SJCRH30 (cell line): ENCODE measurements at places on chromosomes 2 and 18. TPM values are rescaled to one million over a fixed set of nuclear protein-coding genes. Genes with fewer than 3 reads are reported as not detected.
A peak's percentile ranks its signal among the peaks of the same experiment; 100 is the strongest.

DNA sequence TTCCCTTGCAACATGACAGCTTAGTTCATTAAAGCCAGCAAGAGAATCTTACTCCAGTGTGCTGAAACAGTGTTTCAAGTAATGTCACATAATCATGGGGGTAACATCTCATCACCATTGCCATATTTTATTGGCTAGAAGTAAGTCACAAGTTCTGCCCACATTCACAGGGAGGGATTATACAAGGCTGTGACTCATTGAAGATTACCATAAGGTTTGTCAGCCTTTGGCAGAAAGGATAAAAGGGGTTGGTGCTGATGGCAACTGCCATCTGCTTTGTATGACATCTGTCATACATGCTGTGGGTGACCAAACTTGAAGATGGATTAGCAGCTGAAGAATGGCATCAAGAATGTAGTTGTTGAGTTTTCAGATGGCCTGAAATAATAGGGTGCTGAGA is 61.2 kb downstream of the KCNE4 start:
- peaks cover 8% of the 10 kb centered on the region for H3K4me1 ChIP-seq
- no peak overlapping the region for H3K4me3 ChIP-seq
- no peaks in the 10 kb centered on the region for H3K36me3 ChIP-seq
- H3K27me3 ChIP-seq: no peaks in the 10 kb centered on the region
- no peak for DNase-seq

DNA sequence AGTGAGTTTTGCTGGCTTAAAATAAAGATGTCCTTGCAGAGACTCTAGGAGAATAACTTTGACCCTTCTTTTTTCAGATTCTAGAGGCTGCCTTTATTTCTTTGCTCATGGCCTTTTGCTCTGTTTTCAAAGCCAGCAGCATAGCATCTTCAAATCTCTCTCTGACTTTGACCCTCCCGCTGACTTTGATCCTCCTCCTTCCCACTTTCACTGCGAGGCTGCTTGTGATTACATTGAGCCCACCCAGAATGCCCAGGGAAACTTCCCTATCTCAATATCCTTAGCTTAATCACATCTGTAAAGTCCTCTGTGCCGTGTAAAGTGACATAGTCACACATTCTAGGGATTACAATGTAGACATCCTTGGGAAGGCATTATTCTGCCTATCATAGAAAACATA is 23.9 kb downstream of the TACR1 start:
- no peaks in the 10 kb centered on the region for H3K4me1 ChIP-seq
- H3K27me3 ChIP-seq: no peaks in the 10 kb centered on the region
- no peak overlapping the region for H3K27ac ChIP-seq
- H3K36me3 ChIP-seq: no peaks in the 10 kb centered on the region
- DNase-seq: no peak
- H3K4me3 ChIP-seq: no peak overlapping the region

DNA sequence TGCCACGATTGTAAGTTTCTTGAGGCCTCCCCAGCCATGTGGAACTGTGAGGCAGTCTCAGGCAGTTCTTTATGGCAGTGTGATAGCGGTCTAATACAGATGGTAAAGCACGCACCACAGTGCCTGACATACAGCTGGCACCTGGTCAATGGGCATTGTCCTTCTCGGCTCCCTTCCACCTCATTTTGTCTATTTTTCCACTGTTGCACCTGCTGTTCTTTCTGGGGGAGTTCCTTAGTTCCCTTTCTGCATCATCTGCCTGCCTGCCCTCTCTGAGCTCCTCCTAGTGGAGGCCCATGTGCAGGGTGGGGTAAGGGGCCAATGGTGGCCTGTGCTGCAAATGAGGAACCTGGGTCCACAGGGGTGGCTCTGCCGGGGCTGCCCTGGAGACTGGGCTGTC is 157.6 kb downstream of the LPIN1 start:
- no peaks in the 10 kb centered on the region for H3K27me3 ChIP-seq
- no peaks in the 10 kb centered on the region for H3K4me1 ChIP-seq
- no peak overlapping the region for H3K27ac ChIP-seq
- H3K36me3 ChIP-seq: no peaks in the 10 kb centered on the region
- no peak overlapping the region for H3K4me3 ChIP-seq

Gene CTAGE1
- not detected in 2 replicates for total RNA-seq

DNA sequence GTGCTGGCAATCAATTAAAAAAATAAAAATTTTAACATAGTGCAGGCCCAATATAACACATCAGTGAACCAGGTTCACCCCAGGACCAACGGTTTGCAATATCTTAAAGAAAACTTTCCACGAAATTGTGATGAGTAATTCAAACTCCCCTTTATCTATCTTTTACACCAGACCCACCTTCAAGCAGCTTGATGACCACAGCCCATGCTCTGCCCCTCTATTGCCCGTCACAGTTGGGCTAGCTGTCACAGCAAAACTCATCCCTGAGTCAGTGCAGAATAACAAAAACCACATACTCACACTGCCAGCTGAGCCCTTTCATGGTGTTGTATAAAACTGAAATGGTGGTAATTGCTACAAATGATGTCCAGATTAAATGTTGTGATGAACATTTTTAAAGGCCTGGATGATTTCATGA is 112.5 kb upstream of the CREB1 start:
- no peak overlapping the region for H3K27ac ChIP-seq
- H3K27me3 ChIP-seq: no peaks in the 10 kb centered on the region
- no peaks in the 10 kb centered on the region for H3K36me3 ChIP-seq

DNA sequence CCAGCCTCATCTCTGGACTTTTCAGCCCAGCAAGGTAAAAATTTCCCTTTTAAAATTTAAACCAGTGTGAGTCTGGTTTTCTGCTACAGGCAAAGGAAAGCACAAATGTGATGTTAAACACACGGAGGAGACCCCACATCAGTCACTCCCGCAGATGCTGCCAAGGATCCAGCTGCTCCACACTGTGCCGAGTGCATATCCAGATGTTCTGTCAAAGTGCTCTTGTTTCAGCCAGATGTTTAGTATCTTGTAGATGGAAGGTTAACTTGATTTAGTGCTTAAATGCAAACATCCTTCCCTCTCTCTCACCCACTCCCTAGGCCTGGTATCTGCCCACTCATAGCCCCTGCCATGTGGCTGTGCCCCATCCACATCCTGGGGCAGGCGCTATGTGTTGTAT is 15.8 kb upstream of the ATOH8 start:
- no peak for DNase-seq
- no peaks in the 10 kb centered on the region for H3K36me3 ChIP-seq
- H3K4me1 ChIP-seq: peaks cover 32% of the 10 kb centered on the region

Gene INO80C
- 6.0 and 7.3 TPM in 2 replicates for total RNA-seq

DNA sequence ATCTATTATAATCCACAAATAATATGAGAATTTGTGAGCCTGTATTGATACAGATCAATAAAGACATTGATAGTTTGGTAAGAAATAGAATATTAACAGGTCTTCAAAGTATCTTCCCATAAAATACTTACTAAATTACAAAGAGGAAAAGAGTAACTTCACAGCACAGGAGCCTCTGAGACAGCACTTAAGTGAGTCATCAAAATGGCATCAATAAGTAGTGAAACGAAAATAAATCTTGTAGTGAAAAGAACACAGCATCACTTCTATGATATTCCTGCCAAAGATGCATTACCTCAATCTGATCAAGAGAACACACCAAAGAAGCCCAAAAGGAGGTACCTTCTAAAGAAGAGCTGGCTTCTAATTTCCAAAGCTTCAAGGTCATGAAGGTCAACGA is 116.4 kb downstream of the CBLN2 start:
- no peak overlapping the region for H3K4me3 ChIP-seq
- no peaks in the 10 kb centered on the region for H3K36me3 ChIP-seq
- H3K4me1 ChIP-seq: no peaks in the 10 kb centered on the region
- no peaks in the 10 kb centered on the region for H3K27me3 ChIP-seq
- H3K27ac ChIP-seq: no peak overlapping the region

Gene IL1F10
- total RNA-seq: not detected in 2 replicates

Gene TEX44
- not detected in 2 replicates for total RNA-seq

Gene TUBA4B
- 0.08 TPM in 1 of 2 replicates, not detected in the other for total RNA-seq

- H3K27me3 ChIP-seq: no peaks in the 10 kb centered on the region
- H3K36me3 ChIP-seq: no peaks in the 10 kb centered on the region
- H3K4me3 ChIP-seq: no peak overlapping the region
- no peaks in the 10 kb centered on the region for H3K4me1 ChIP-seq
- no peak overlapping the region for H3K27ac ChIP-seq
These were observed 46.1 kb downstream of the TMEM185B start for GRCh38 chr2:120177001-120177621.

Gene SRD5A2
- total RNA-seq: 0.02 TPM in 1 of 2 replicates, not detected in the other

DNA sequence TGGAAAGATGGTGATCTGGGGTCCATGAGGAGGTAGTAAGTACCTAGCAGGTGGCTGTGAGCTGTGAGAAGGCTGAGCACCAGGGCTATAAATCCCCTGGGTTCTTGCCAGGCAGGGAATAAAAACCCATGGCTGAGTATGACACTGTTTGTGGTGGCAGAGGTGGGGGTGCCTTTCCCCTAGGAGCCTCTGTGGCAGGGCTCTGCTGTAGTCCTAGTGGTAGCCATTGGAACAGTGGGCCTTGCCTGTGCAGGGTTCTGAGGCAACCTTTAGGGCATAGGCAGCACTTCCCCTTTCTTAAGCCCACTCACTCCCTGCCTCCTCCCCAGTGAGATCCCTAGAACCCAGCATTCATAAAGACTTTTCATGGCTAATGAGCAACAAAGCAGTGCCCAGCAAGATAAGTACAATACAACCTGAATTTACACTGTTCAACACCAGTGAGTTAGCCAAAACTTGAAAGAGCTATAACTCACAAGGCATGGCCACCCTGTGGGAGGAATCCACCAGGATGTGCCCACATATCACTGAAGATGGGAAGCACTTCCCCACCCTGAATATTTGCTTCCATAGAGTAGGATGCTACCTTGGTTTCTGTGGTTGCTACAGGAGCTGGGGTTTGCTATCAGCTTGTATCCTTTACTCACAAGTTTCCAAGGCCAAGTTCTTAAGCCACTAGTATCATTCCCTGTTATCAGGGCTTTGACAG is 100.9 kb upstream of the NEUROD1 start:
- H3K4me1 ChIP-seq: peaks cover 35% of the 10 kb centered on the region
- no peaks in the 10 kb centered on the region for H3K36me3 ChIP-seq
- H3K4me3 ChIP-seq: no peak overlapping the region
- no peaks in the 10 kb centered on the region for H3K27me3 ChIP-seq

GRCh38 chr2:83650161-83650560 is 808.9 kb downstream of the SUCLG1 start:
- no peaks in the 10 kb centered on the region for H3K36me3 ChIP-seq
- no peaks in the 10 kb centered on the region for H3K4me1 ChIP-seq
- no peak for DNase-seq
- no peak overlapping the region for H3K27ac ChIP-seq
- no peaks in the 10 kb centered on the region for H3K27me3 ChIP-seq
- no peak overlapping the region for H3K4me3 ChIP-seq

DNA sequence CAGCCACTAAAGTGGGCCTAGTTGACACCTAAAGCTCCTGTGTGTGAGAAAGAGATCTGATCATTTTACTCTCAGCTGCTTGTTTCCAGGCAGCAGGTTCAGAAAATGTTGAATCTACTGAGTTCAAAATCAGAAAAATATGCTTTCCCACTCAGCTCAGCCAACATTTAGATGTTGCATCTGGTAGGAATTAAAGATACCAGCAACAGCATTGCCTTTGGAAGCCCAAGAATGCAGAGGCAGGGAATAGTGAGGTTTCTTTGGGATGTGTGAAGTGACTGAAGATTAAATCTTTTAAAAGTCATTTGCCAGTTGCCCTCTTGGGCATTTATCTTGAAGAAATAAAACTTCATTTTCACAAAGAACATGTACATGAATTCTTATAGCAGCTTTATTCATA is 33.9 kb upstream of the DOCK10 start:
- no peaks in the 10 kb centered on the region; the same call in 1 of the 2 replicates for H3K4me1 ChIP-seq
- no peak overlapping the region for H3K27ac ChIP-seq
- no peak overlapping the region for H3K4me3 ChIP-seq
- H3K27me3 ChIP-seq: no peaks in the 10 kb centered on the region

Gene ZNF385B
- total RNA-seq: 0.84 and 2.1 TPM in 2 replicates

- peaks cover 22% of the 10 kb centered on the region for H3K4me1 ChIP-seq
- no peak for DNase-seq
- no peaks in the 10 kb centered on the region for H3K36me3 ChIP-seq
- no peak overlapping the region for H3K4me3 ChIP-seq
- no peaks in the 10 kb centered on the region for H3K27me3 ChIP-seq
These were observed 227.6 kb downstream of the SEPTIN10 start for GRCh38 chr2:109386004-109386695.

Gene ANKRD36
- 15.4 and 27.1 TPM in 2 replicates for total RNA-seq

DNA sequence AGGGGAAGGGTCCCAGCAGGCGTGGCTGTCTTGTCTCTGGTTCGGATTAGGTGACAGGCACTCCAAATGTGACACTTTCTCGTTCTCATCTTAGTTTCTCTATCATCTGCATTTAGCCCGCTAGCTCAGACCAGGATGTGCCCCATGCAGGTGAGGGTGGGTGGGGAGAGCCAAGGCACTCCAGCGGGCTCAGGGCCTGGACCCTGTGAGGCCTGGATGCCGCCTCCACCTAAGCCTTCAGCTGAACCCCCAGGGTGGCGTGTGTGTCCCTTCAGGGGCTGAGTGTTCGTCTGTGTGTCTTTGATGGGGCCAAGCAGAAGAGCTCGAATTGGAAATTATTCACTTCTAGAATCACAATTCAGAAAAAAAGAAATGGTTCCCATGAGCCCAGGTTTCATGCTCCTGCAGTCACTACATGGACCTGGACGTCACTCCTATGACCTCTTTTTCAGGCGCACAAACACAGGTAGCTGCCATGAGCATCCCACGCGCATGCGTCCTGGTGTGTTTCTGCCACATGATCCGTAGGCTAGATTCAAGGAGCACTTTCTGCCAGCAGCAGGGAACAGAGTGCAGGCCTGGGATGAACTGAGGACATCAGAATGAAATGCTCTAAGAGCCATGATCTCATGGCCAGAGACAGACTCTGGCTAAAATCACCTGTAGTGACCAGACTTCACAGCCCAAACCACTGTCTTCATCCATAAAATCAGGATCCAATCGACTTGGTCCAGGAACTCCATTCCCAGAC is 25.8 kb downstream of the CIDEA start:
- peaks cover 6% of the 10 kb centered on the region; the same call in 1 of the 2 replicates for H3K4me1 ChIP-seq
- peak overlapping the region; percentile 63 for H3K27ac ChIP-seq
- H3K36me3 ChIP-seq: no peaks in the 10 kb centered on the region
- no peaks in the 10 kb centered on the region for H3K27me3 ChIP-seq

DNA sequence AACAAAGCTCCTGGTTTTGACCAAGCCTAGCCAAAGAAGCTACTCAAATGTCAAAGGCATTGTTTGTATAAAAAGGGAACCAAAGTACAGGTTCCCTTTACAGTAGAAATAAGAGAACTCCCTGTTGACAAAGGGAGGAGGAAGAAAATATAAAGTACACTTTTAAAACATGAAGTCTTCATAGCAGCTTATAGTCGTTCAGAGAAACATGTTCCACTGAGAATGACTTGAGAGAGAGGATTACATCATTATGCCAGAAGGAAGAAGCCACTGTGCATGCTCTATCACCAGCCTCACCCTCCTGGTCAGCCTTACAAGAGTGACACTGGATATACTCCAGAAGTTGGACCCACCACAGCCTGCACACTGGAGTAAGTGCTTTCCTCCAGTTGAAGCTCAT is 2.5 kb upstream of the DHRS9 start:
- H3K4me3 ChIP-seq: no peak overlapping the region
- no peaks in the 10 kb centered on the region for H3K4me1 ChIP-seq
- H3K27ac ChIP-seq: no peak overlapping the region
- H3K27me3 ChIP-seq: no peaks in the 10 kb centered on the region; the same call in 1 of the 2 replicates
